Kidney glomerular epithelial cell (primary cell): ENCODE measurements at places on chromosomes 6 and 20.

- no peak for DNase-seq
Observed at GRCh38 chr6:36679043-36679833, 724 bp downstream of the CDKN1A start.

DNA sequence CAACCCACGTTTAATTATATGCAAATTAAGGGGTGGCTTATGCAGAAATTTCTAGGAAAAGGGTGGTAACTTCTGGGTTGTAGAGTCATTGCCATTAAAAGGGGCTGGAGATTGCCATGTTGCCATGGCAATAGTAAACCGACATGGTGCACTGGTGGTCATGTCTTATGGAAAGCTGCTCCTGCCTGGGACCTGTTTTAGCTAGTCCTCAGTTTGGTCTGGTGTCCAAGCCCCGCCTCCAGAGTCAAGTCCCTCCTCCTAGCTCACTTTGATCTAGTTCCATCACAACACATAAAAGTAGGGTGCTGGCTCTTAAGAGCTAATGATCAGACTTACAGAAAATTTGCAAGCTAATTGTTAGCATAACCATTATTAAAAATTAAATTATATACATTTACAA lies 5.3 kb downstream of the SLC22A2 start:
- peak; percentile 23 for DNase-seq

GRCh38 chr6:53112404-53112803 lies 36.2 kb downstream of the GCM1 start:
- DNase-seq: peak; percentile 25

- DNase-seq: no peak
Observed at GRCh38 chr6:97438011-97438671, 155.1 kb upstream of the MMS22L start.

- no peak for DNase-seq
Observed at GRCh38 chr6:17027441-17027840, 74.4 kb upstream of the STMND1 start.

DNA sequence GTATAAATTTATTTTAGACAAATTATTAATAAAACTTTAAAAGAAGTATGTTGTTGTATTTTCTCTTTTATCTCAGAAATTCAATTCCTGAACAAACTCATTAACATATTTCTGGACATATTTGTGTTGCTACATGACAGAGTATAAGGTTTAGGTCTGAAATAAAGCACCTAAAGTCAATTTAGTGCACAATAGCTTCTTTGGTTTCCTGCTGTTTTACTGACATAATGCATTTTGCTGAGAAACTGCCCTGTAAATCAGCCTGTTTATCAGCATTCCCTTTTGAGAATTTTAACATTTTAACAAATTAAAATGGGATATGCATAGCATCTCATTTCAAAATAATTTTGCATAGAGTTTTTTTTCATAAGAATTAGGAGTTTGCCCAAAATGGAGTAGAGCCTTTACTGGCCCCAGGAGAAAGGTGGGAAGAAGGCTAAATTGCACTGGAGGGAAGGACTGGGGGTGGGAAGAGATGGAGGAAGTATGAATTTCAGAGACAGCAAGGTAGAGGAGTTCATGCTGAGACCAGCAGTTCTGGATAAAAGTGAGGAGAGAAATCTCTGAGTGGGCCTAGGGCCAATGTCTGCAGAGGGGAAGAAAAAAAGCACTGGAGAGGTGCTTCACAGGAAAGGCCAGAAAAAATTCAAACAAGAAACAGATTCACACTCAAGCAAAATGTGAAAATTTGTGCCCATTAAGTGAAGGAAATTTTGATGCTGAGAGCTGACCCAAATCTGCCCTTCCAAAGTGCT lies 324.2 kb upstream of the HSF2 start:
- DNase-seq: no peak

GRCh38 chr20:18943542-18943941 lies 130.0 kb downstream of the SCP2D1 start:
- no peak for DNase-seq

GRCh38 chr20:48837014-48837413 lies 9.2 kb upstream of the PREX1 start:
- no peak for DNase-seq

DNA sequence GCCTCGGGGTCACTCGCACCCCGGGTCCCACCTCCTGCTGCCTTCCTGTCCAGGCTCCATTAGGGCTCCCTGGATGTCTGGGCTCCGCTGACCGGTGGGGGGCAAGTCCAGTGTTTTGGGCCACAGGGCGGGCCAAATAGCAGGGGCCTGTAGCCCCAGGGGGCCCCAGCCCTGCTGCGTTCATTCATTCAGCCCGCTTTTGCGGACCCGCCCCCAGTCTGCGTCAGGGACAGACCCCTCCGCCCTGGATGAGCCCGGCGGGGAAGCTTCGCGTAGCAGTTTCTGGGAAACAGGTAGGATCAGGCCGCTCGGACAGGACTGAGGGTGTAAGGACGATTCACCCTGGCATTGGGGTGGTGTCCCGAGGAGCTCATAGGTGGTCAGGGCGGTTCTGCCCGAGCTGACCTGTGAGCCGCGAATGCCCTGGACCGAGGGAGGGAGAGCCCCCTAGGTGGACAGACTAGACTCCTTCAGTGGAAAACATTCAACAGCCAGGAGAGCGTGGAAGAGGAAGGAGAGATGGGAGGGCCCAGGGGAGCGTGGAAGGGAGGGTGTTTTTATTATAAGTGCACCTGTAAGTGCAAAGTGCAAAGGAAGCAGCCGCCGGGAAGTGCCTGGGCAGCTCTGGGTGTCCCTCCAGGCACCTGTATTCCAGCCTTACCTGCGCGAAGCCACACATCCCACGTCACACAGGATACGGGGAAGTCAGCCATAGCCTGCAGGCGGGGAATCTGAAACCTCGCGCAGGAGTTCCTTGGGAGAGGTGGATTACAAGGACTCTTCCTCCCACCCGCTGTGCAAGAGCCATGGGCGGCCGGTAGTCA lies 662 bp downstream of the ENTPD6 start:
- DNase-seq: no peak

- DNase-seq: no peak
Observed at GRCh38 chr20:38873050-38873581, 53.1 kb upstream of the FAM83D start.

DNA sequence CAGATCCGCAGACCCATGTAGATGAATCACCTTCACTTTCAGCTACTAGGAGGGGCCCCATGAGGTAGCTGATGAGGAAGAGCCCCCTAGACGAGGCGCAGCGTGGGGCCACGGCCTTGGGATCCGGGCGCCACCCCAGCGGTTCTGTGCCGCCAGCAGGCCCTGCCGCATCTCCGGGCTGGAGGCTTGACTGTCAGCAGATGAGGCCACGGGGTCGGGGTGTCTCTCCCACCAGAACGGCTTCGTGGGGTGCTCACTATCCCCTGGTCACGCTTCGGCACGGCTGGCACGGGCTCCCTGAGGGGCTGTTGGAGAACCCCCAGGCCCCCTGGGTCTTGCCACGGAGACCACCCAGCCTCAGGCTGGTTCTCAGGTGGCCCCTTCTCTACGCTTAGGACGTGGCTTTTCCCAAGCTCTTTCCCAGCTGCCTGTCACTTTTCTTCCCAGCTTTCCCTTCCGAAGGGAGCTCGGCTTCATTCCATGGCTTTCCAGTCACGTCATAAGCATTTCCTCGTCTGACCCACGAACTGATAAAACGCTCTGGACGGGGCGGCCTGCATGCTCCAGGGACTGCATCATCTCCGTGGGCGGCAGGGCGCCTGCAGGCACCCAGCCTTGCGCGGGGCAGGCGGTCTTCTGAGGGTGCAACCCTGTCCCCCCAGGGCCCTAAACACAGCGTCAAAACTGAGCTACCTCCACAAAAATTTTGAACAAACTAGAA lies 85.9 kb downstream of the THBS2 start:
- DNase-seq: no peak

DNA sequence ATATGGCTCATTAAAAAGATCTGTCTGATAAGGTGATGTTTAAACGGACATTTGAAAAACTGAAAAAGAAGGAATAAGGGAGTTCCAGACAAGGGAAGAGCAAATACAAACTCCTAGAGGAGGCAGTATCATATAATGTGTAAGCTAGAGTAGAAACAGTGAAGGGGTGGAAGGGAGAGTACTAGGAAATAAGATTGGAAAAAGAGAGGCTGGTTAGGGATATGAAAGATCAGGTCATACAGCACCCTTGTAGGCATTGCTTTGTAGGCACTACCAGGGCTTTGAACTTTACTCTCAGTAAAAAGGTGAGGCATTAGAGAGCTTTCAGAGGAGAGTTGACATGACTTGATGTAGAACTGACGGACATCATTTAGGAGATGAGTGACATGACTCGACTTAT lies 85.7 kb downstream of the MLIP start:
- DNase-seq: no peak

GRCh38 chr6:141472162-141472928 lies 660.4 kb upstream of the GJE1 start:
- no peak for DNase-seq

DNA sequence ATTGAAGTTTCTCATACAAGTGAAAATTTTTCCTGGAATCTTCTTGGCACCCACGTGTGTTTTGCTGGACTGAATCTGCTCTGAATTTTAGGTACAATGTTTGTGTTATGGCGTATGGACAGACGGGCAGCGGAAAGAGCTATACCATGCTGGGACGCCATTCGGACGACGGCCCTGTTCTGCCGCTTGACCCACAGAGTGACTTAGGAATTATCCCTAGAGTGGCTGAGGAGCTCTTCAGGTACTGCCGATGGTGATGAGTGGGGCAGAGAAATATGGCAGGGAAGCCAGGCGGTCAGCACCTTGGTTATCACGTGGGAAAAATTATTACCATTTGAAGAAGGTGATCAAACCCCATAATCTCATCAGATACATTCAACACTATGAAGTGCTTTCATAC lies 36.3 kb downstream of the KIF25 start:
- DNase-seq: no peak

GRCh38 chr6:15744818-15745402 lies 82.1 kb upstream of the DTNBP1 start:
- DNase-seq: no peak

DNA sequence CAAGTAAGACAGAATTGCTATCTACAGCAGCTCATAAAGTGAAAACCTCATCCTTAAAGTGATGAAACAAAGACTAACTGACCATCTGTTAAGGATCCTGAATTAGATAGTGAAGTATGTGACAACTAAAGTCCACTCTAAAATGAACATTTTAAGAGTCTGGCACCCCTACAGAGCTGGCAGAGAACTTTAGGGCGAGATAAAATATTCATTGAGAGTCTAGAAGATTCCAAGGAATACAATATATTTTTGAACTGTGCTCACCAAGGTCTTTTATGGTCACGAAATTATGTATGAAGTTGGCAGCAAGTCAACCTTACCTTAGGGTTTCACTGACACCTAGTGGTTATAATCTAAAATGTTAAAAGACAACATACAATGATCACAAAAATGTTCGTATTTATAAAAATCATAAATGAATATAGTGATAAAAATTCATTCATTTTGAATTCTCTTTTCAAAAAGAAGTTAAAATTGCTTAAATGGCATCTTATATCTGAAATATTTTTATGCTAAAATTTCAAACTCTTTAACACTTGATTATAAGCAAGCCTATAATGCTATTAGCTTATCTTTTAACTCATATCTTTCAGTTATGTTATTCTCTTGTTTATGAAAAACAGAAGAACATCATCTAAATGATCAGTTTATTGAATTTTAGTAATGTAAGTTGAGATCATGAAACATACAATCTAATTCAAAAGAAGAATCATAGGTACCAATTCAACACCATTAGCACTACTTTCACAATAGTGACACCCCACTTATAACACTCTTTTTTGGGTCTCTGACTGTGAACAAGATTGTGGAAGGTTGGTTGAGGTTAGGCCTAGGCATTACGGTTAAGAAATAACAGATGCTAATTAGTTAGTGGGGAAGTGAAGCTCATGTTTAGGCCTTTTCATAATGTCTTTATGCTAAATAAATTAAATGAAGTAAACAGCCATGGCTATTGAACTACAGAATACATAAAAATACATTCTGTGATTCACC lies 27.5 kb downstream of the RSPH3 start:
- DNase-seq: peak; percentile 45

GRCh38 chr20:48458601-48459385 lies 369.0 kb downstream of the PREX1 start:
- no peak for DNase-seq

GRCh38 chr6:24378473-24379097 lies 20.7 kb upstream of the DCDC2 start:
- DNase-seq: no peak

GRCh38 chr6:215335-216034 lies 76.8 kb upstream of the DUSP22 start:
- peak; percentile 52 for DNase-seq

DNA sequence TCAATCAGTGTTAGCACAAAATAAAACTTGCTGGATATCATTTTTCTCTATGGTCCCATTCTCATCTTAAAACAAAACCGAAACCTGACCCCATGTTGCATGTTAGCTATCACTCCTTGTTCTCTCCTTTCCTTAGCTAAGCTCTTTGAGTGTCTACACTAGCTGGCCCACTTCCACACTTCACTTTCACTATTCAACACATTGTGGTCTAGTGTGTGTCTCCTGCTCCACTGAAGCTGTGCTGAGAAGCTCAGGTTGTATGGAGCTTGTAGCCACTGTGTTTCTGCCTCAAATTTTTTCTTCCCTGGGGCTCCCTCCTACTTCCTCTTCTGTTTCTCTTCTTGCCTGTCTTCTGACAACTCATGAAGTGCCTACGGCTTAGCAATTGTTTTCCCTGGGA lies 223.0 kb downstream of the NKAIN2 start:
- no peak for DNase-seq

DNA sequence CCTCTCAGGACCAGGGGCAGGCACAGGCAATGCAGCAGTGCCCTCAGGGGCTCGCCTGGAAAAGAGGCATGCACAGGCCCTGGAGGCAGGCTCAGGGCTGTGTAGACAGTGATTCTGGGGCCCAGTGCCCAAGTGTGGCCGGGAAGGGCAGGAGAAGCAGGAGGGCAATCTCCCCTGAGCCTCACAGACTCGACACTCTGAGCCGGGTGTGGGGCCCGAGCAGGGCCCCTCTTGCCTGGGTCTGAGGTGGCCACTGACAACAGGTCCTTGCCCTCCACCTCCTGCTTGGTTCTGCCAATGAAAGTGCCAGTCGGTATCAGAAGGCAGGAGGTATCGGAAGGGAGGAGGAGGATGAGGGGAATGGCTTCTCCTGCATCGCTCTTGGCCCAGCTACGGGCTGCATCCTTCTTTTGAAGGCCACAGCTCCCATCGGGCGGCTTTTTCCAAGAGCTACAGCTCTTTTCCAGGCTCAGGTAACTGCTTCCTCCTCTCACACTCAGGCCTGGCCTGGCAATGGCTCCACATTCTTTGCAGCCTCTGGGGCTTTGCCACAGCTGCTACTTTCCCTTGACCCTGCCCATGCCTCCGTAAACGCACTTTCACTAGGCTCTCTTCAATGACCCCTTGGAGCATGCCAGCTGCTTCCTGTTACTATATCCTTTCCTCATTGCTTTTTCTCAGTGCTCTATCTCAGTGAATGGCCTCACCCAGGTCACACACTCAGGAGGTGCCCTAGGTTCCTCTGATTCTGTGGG lies 24.5 kb downstream of the GABRR2 start:
- DNase-seq: no peak

DNA sequence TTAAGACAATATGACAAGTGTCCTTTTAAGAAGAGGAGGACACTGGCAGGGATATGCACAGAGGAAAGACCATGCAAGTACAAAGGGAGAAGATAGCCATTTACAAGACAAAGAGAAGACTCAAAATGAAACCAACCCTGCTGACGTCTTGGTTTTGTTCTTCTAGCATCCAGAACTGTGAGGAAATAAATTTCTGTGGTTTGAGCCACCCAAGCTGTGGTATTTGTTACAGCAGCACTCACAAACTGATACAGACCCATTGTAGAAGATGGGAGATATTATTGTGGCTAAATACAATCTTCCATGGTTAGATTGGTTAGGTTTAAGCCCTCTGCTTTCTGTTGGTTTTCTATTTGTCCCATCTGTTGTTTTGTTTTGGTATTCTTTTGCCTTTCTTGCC lies 88.6 kb upstream of the SLC35F1 start:
- no peak for DNase-seq

GRCh38 chr6:15818491-15818890 lies 155.7 kb upstream of the DTNBP1 start:
- no peak for DNase-seq
